Gastrocnemius medialis (tissue), 4 donors: ENCODE measurements at places on chromosomes 5 and 9. TPM values are rescaled to one million over a fixed set of nuclear protein-coding genes. Genes with fewer than 3 reads are reported as not detected.

DNA sequence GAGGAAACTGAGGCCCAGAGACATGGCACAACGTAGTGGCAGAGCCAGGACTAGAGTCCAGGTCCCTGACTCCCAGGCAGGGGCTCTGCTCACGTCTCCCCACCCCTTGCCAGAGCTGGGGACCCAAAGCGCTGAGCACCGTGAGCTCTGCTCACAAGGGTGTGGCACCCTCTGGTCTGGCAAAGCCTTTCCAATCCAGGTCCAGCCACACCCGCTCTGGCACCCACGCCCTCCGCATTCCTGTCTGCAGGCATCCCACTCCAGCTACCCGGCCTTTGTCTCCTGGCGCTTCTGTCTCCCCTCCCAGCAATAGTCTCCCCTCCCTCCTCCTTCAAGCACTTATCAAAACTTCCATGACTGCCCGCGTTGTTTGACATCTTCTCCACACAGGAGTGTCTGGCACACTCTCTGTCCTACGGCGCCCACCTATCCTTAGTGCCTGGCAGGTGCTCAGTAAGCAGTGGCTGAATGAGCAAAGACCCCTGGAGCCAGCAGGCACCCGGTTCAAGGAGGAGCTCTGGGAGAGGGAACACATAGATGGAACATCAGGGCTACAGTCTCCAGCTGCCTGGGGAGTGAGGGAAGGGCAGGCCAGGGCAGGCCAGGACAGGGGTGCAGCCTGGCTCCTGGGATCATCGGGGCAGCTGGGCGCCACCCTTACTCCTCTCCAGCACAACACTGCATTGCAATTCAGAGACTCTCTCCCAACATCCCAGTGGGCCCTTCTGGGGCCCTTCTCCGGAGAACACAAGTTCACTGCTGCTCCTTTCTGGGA is 12.0 kb downstream of the HIGD2A start:
- no peak for DNase-seq
- no peaks in the 10 kb centered on the region for H3K36me3 ChIP-seq
- H3K27me3 ChIP-seq: no peaks in the 10 kb centered on the region
- H3K4me1 ChIP-seq: peaks cover 3% of the 10 kb centered on the region
- H3K27ac ChIP-seq: no peak overlapping the region

Gene INSYN2B
- total RNA-seq: not detected

Gene SCGB3A2
- not detected for total RNA-seq

GRCh38 chr5:173706700-173707099 is 90.2 kb upstream of the BOD1 start:
- no peak overlapping the region for H3K4me3 ChIP-seq
- no peak for DNase-seq
- no peaks in the 10 kb centered on the region for H3K36me3 ChIP-seq
- peaks cover 19% of the 10 kb centered on the region for H3K4me1 ChIP-seq

- H3K36me3 ChIP-seq: no peaks in the 10 kb centered on the region
- peaks cover 25% of the 10 kb centered on the region for H3K27me3 ChIP-seq
- H3K27ac ChIP-seq: no peak overlapping the region
Observed at GRCh38 chr5:76401801-76402250, 1.3 kb upstream of the IQGAP2 start.

DNA sequence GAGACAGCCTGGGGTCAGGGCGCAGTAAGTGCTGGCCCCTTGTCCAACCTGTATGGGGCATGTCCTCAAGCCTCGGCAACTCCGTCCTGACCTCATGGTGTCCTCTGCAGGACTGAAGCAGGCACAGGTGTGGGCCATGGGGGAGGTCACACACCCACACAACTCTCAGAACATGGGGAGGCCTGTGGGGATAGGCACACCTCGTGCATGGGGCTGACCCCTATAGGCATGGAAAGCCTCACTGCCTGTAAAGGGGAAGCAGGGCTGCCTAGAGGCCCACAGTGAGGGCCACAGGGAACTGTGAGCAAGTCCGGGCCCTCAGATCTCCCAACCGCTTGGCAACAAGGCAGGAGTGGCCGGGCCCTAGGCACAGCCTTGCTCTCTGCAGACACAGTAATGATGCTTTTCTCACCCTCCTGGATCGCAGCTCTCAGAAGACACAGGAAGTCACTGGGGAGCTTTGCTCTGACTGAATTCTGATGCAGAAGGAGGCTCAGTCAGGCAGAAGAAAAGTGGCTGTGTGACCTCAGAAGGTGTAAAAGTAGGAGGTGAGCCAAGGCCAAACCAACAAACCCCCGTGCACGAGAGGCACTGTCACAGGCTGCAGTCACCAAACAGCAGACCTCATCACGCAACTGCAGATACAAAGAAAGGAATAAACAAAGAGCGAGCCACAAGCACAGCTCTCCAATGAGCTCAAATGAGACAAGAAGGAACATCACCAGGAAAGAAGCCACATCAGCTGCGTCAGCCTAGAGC is 5.4 kb downstream of the IPPK start:
- H3K27ac ChIP-seq: no peak overlapping the region
- H3K4me3 ChIP-seq: no peak overlapping the region
- no peak for DNase-seq
- H3K27me3 ChIP-seq: no peaks in the 10 kb centered on the region
- H3K36me3 ChIP-seq: no peaks in the 10 kb centered on the region
- H3K4me1 ChIP-seq: peaks cover 13% of the 10 kb centered on the region

- no peaks in the 10 kb centered on the region for H3K4me1 ChIP-seq
- DNase-seq: no peak
- no peaks in the 10 kb centered on the region for H3K36me3 ChIP-seq
- H3K27me3 ChIP-seq: peaks cover 48% of the 10 kb centered on the region
- H3K4me3 ChIP-seq: no peak overlapping the region
Observed at GRCh38 chr9:136312436-136312835, 8.5 kb upstream of the CCDC187 start.

DNA sequence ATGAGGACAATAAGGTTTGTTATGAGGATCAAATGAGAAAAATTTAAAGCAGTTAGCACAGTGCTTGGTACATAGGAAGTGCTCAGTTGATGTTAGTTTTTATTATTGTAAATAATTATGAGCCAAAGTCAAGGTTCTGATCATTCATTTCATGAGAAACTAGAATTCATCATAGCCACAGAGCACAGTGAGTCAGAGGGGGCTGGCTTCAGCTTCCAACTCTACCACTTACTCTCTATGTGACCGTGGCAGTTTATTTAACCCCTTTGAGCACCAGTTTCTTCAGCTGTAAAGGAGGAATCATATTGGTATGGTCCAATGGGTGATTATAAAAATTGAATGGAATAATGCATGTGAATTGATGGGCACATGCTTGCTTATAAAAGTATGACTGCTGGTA is 39.4 kb downstream of the KLHL3 start:
- H3K36me3 ChIP-seq: no peaks in the 10 kb centered on the region
- no peaks in the 10 kb centered on the region for H3K27me3 ChIP-seq
- no peak overlapping the region for H3K4me3 ChIP-seq

DNA sequence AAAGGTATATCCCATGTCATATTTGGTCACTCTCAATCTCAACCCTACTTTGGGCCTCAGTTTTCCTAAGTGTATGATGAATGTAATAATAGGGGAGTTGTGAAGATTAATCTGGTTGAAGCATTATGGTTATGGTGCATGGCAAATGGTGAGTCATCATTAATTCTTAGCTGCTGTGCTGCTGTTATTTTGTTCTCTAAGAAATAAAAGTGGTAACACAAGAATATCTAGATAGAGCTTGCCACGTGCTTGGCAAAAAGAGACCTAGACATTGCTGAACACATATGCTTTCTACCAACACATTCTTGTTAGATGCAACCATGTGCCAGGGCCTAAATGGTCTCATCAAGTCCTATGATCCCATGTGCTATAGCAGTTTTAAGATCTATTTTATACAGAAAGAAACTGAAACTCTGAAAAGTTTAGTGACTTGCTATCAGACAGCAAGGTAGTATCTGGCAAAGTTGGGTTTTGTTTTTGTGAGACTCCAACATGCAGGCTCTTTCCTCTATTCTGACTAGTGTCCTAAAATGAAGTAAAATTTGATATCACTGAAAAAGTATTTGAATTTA is 699.9 kb upstream of the MEF2C start:
- H3K36me3 ChIP-seq: no peaks in the 10 kb centered on the region
- no peak for DNase-seq
- no peak overlapping the region for H3K27ac ChIP-seq
- no peak overlapping the region for H3K4me3 ChIP-seq

Gene PCDHB10
- total RNA-seq: 0.61 TPM

- no peak overlapping the region for H3K27ac ChIP-seq
- H3K36me3 ChIP-seq: no peaks in the 10 kb centered on the region
- no peak overlapping the region for H3K4me3 ChIP-seq
- no peaks in the 10 kb centered on the region for H3K27me3 ChIP-seq
- DNase-seq: peak; percentile 20
- peaks cover 8% of the 10 kb centered on the region for H3K4me1 ChIP-seq
Observed at GRCh38 chr5:179319741-179320281, 25.4 kb downstream of the ADAMTS2 start.

DNA sequence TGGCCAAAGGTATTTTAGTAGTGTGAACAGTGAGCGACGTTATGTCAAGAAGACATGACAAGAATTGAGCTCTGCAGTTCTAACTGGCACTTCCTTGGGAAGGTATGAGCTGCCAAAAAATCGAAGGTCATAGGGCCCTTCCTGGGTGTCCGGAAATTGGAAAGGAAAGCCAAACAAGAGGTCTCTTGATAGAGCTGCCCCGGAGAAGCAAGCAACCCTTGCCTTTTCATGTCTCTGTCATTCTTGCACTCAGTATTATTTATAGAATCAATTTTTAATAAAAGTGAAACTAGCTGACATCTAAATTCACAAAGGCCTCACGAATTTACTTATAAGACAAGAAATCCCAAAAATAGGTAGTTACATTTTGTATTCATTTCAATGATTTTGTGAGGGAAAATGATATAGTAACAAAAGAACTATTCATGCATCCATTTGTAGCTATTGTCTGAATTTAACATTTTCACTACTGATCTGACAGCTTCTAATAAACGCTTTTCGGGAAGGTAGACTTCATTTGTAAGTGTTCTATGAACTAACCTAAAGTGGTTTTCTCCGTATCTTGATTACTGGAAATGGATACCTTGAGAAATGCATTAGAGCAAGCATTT is 113.8 kb upstream of the VCAN start:
- no peaks in the 10 kb centered on the region for H3K36me3 ChIP-seq
- DNase-seq: no peak

Gene SPINK13
- total RNA-seq: not detected

Gene SPATA31A3
- not detected for total RNA-seq

DNA sequence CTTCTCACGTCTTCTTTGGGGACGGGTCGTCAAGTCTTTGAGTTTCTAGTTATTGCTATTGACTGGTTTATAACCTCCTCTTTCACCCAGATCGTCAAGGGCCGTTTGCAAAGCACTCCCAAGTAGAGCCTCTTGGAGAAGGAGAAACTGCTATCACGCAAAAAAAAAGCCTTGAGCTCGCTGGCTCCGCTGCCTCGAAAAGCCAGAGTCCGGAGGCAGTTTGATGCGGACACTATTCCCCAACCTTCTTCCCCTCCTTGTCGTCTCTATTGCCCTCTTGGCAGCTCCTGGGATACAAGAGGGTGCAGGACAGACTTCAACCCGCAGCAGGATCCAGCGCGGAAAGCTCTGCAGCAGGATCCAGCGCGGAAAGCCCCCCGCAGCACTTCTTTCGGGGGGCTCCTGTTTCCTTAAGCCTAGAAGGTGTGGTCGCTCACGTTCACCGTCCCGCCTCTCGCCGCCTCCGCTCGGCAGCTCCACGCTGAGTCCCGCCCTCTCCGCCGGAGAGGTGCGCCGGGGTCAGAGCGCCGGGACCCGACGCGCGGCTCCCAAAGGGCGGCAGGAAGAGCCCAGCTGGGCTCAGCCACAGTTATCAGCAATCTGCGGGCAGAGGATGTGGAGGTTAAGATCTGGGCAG is at the start of gene PCDHAC1:
Gene PCDHAC1 (plus strand): TSS at position 494 of the 637 bp plus-strand sequence. CDS start 594 bp downstream, outside the sequence.
- H3K36me3 ChIP-seq: no peaks in the 10 kb centered on the region
- peaks cover 37% of the 10 kb centered on the region for H3K27me3 ChIP-seq
- DNase-seq: no peak
- peak within 1 kb of the TSS; percentile 54 for H3K4me3 ChIP-seq

Gene CARD9
- 0.51 TPM for total RNA-seq

GRCh38 chr5:94618493-94619328 is at the start of the genes KIAA0825 and SLF1:
TSS of gene KIAA0825 (minus strand) at chr5:94618604. CDS start at chr5:94537126, 81,478 bp downstream.
TSS of gene SLF1 (plus strand) at chr5:94618669. CDS start at chr5:94628811, 10,142 bp downstream.
- H3K36me3 ChIP-seq: no peaks in the 10 kb centered on the region
- H3K27ac ChIP-seq: peak within 1 kb of the TSS; percentile 85
- H3K4me1 ChIP-seq: peaks cover 15% of the 10 kb centered on the region
- no peaks in the 10 kb centered on the region for H3K27me3 ChIP-seq
- peak; percentile 79 for DNase-seq
- peak within 1 kb of the TSS; percentile 90 for H3K4me3 ChIP-seq

GRCh38 chr5:63111891-63112290 is 533.3 kb downstream of the LRRC70 start:
- no peaks in the 10 kb centered on the region for H3K27me3 ChIP-seq
- no peak overlapping the region for H3K4me3 ChIP-seq
- no peak overlapping the region for H3K27ac ChIP-seq
- H3K4me1 ChIP-seq: no peaks in the 10 kb centered on the region
- DNase-seq: no peak

Gene FRMD3
- 100 TPM for total RNA-seq

DNA sequence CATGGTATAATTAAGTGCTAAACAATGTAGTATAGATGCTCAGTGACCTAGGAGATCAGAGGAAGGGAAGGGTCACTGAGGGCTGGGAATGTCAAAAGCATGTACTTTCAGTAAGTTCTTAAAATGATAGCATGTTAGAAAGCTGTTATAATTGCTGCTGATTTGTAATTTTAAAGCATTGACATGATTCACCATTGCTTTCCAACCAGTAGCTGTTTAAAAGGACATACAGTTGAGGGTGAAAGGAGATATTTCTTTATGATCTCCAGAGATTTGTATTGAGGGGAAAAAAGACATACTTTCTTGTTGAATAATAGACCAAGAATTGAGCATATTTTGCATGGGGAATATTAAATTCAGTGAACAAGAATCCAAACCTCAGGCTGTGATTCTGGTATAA is 1.2 kb upstream of the SLC1A3 start:
- no peak for DNase-seq
- H3K27ac ChIP-seq: no peak overlapping the region
- no peaks in the 10 kb centered on the region for H3K27me3 ChIP-seq
- peaks cover 17% of the 10 kb centered on the region for H3K4me1 ChIP-seq
- H3K36me3 ChIP-seq: no peaks in the 10 kb centered on the region
- H3K4me3 ChIP-seq: no peak overlapping the region

Gene SUSD3
- total RNA-seq: not detected

GRCh38 chr5:134524826-134525682 is at the start of gene JADE2:
TSS of gene JADE2 (plus strand) at chr5:134525670. CDS start at chr5:134535858, 10,188 bp downstream.
- H3K36me3 ChIP-seq: no peaks in the 10 kb centered on the region
- H3K27ac ChIP-seq: peak within 1 kb of the TSS; percentile 94
- H3K4me1 ChIP-seq: peaks cover 26% of the 10 kb centered on the region

Gene PCDHB13
- total RNA-seq: 2.1 TPM

Gene SLC25A25
- total RNA-seq: 98.7 TPM

- H3K4me3 ChIP-seq: no peak overlapping the region
- H3K4me1 ChIP-seq: no peaks in the 10 kb centered on the region
- no peaks in the 10 kb centered on the region for H3K27me3 ChIP-seq
Observed at GRCh38 chr5:13629218-13629617, 315.3 kb downstream of the DNAH5 start.

GRCh38 chr5:83227611-83228010 is 150.3 kb downstream of the XRCC4 start:
- no peaks in the 10 kb centered on the region for H3K4me1 ChIP-seq
- no peaks in the 10 kb centered on the region for H3K27me3 ChIP-seq
- DNase-seq: no peak

Gene OR2K2
- total RNA-seq: not detected

GRCh38 chr9:99472240-99472915 is 250.3 kb downstream of the SEC61B start:
- H3K27ac ChIP-seq: no peak overlapping the region
- H3K27me3 ChIP-seq: no peaks in the 10 kb centered on the region
- DNase-seq: no peak
- H3K4me3 ChIP-seq: no peak overlapping the region
- H3K4me1 ChIP-seq: peaks cover 11% of the 10 kb centered on the region
